ENCODE measurements at places on chromosomes 12 and 14.

- DNase-seq, result no peak
Measured at GRCh38 chr12:113569806-113570205, 98.1 kb upstream of the LHX5 start.

GRCh38 chr14:50830932-50831725, at the start of gene NIN:
Gene NIN (minus strand): TSS chr14:50831162. CDS start chr14:50822056, 9,106 bp downstream.
- DNase-seq, result peak; percentile 76

GRCh38 chr14:101120641-101121507, 217.4 kb upstream of the RTL1 start:
- DNase-seq, result no peak

GRCh38 chr12:130460611-130461446, 123.1 kb downstream of the PIWIL1 start:
- no peak for DNase-seq

GRCh38 chr14:47195582-47195981, 479.8 kb downstream of the MDGA2 start:
- DNase-seq, result no peak

GRCh38 chr14:95240859-95241813, 78.6 kb downstream of the CLMN start:
- no peak for DNase-seq

DNA sequence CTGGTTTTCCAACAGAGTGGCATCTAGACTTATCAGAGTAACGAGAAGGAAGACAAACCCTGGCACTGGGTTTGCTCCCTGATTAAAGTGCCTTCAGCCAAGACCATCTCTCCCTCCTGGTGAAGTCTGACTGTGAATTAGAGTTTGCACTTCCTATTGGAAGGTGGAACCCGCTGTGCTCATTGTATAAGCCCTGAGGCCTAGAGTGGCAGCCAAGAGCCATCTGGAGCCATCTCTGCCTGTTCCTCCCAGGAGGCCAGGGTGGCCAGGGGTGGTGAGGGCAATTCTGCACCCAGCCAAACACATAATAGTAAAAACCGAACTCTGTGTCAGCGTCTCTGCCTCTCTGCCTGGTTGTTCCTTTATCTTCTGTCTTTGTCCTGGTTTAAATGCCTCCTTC, 25.0 kb downstream of the MFAP5 start:
- no peak for DNase-seq

- no peak for DNase-seq
Measured at GRCh38 chr12:82593901-82594396, 92.8 kb upstream of the TMTC2 start.

GRCh38 chr12:122789637-122790036, 15.3 kb downstream of the CCDC62 start:
- DNase-seq, result no peak

- DNase-seq, result no peak
Measured at GRCh38 chr14:69675877-69676416, 64.6 kb downstream of the SUSD6 start.

DNA sequence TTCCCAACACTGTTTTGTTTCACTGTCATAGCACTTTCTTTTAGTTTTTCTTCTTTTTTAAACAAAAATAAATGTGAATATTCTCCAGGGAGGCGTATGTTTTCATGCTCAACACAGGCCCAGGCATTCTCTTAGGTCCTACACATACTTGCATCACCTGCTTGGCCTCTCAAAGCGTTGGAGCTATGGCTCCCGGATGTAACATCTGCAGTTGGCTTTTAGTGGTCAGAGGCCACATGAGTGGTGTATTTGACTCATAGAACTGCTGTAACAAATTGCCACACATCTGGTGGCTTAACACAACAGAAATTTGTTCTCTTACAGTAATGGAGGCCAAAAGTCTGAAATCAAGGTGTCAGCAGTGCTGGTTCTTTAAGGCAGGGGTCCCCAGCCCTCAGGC, 44.6 kb upstream of the VRK1 start:
- DNase-seq, result no peak

DNA sequence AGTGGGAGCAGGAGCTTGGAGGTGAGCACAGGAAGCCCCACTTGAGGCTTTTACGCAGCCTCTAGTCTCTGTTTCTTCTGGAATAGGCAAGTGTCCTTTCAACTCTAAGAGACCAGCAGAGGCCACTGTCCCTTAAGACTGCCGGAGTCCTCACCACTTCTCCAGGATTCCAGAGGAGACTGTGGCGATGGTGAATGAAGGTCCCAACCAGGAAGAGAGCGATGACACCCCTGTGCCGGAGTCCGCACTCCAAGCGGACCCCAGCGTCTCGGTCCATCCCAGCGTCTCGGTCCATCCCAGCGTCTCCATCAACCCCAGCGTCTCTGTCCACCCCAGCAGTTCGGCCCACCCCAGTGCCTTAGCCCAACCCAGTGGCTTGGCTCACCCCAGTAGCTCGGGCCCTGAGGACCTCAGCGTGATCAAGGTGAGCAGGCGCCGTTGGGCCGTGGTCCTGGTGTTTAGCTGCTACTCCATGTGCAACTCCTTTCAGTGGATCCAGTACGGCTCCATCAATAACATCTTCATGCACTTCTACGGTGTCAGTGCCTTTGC, 442 bp downstream of the FLVCR2 start:
- no peak for DNase-seq

- DNase-seq, result no peak
Measured at GRCh38 chr14:53213761-53214160, 60.6 kb upstream of the DDHD1 start.

GRCh38 chr14:29278301-29279263, 512.0 kb downstream of the FOXG1 start:
- DNase-seq, result no peak

DNA sequence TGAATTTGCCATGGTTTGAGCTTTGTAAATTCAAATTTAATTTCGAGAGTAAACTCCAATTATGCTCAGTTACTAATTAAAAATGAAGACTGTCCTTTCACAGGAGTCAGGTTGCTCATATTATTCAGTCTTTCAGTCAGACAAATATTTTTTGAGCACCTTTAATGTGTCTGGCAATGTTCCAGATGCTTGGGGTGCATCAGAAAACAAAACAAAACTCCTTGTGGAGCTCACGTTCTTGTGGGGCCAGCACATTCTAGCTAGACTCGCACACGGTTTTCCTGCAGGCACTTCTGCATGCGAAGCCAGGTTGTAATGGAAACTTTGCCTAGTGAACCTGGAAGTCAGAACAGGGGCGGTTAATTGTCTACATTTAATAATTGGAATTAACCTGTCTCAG, 64.0 kb upstream of the ATF1 start:
- no peak for DNase-seq

DNA sequence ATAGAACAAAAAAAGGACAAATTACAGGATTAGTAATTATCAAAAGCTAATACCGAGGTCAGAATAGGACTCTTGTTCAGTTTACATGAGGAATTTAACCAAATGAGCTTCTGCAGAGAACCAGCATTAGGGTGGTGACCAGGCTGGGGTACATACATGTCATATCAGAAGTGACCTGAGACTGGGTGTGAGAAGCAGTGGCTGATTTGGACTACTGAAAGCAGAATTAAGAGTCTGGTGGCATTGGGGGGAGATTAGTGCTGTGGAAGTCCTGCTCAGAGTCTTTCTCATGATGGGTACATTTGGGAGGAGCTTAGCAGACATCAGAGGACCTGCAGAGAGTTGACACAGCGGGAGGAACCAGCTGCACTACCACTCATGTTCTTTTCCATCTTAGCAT, 21.7 kb downstream of the TRAF3 start:
- no peak for DNase-seq
